ENCODE measurements at places on chromosomes 6 and 20.

DNA sequence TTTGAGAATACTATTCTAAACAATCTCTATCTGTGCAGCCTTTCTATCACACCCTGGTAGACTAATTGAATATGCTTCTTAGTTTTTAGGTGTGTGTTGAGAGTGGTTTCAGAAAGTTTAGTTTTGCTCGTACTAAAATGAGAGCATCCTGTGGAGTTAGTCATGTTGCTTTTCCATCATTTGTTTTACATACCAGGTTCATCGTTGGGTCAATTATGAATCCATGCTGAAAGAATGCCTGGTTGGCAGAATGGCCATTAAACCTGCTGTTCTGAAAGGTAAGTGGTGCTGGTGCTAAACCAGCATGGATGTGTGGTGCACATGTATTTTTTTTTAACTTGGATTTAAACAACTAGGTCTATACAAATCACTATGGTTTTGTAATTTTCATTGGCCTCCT lies 49.3 kb downstream of the CYB5R4 start:
- no peak for DNase-seq

DNA sequence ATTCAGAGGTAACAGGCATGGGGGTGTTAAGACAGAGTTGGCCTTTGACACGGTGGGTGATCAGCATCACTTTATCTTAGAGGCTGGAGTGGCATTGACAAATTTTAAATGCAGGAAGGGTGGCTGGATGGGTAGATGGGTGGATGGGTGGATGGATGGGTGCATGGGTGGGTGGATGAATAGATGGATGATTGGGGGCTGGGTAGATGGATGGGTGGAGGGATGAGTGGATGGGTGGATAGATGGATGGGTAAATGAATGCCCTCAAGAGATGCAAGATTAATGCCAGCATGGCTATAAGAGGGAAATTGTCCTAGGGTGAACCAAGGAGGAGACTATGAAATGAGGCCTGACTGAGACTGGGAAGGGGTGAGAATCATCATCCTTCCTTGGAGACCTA lies 18.4 kb downstream of the ITPR3 start:
- no peak for DNase-seq

DNA sequence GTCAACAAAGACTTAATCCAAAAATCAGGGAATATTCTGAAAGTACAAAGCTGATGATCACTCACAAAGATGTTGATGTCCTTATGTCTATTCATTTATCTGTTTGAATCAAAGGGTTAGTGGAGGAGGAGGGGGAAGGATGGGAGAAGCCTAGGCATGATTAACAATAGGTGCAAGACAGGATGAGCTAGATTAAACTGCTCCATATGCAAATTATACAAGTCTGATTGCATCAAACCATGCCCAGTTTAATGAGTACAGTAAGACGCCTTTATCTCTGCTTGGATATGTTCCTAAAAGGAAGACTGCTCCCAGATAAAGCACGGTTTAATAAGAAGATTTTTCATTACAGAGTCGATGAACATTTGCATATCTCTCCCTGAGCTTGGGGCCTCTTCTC lies 626.4 kb upstream of the NOX3 start:
- DNase-seq, result no peak

DNA sequence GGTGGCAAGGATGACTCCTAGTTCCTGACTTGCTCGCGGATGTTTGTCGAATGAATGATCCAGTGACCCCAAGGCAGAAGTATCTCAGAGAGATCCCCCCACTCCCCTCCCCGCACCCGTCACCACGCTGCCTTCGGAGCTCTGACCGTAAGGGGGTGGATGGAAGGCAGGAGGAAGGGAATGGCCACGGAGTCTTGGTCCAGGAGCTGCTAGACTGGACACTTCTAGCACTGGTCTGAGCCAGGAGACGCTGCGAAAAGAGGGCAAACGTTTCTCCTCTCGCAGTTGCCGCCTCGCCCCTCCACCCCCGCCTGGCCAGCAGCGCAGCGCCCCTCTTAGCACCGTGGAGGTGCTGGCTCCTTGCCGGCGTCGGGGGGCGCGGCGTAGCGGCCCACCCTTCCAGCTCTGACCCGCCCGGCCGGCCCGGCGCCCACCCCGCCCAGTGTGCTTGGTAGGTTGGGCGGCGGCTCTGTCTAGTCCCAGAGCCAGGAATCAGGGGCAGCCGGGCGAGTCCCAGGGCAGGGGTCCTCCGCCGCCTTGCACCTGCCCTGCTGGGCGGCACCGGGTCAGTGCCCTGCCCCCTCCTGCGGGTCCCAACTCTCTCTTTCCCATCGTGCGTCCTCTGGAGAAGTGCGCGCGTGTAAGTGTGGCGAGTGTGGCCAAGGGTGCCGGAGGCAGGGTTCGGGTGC lies 2.4 kb upstream of the DBNDD2 start:
- no peak for DNase-seq

DNA sequence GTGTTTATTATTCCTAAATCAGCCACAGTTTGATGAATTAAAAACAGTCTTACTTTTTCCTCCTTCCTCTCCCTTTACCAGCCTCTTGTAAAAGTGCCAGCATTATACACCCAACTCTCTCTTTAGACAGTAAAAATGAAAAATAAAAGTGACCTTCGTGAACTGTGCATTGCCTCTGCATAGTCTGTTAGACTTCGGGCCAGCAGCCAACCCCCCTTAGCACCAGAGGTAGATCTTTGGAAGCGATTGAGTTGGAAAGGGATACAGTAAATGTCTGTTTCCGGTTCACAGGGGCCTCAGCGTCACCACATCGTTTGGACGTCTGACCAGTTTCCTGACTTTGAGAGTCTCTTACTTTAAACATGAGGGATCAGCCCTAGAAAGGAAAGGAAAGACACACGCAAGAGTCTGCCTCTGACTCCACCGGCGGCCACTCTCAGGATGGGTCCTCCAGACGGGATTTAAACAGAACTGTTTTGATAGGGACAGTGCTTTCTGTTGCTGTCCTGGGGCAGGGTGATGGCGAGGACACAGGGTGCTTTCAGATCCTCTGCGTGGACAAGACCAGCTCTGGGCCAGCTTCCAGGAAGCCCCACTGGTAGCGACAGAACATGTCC lies 206.6 kb upstream of the PREP start:
- DNase-seq, result no peak

DNA sequence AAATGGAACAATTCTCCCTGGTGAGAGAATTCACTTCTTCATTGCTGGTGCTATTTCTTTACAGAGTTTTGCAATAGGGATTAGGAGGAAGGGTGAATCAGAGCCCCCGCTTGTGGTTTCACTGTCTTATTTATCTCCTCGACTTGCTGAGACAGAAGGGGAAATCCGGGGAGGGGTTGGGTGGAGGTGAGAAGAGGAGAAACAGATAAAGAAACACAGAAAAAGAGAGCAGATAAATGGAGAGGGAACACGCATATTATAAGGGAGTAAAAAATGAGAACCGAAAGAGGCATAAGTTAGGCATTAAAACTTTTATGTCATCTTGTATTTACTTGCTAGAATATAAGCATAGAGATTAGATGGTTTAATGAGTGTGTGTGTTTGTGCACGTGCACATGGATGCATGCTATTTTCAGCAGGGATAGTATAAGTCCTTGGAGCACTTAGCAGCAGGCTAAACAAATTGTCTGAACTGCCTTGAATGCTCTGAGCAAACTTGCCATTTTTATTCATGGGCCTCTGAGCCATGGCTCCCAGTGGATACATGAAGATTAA lies 105.0 kb downstream of the OLIG3 start:
- no peak for DNase-seq

DNA sequence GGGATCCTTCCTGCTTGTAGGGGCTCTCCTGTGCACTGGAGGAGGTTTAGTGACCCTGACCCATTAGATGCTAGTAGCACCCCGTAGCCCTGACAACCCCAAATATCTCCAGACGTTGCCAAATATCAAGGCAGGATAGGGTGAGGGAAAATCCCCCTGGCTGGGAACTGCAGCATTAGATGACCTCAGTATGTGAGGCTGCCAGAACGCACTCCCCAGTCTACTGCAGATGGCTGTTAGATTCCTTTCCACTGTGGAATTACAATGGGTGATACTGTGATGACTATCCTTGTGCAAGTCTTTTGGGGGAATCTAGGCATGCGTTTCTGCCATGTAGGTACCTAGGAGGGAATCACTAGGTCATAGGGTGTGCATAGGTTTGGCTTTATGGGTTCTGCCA lies 226.3 kb upstream of the KCNG1 start:
- DNase-seq, result no peak

GRCh38 chr20:44592366-44592765 lies 10.0 kb downstream of the PKIG start:
- DNase-seq, result no peak

DNA sequence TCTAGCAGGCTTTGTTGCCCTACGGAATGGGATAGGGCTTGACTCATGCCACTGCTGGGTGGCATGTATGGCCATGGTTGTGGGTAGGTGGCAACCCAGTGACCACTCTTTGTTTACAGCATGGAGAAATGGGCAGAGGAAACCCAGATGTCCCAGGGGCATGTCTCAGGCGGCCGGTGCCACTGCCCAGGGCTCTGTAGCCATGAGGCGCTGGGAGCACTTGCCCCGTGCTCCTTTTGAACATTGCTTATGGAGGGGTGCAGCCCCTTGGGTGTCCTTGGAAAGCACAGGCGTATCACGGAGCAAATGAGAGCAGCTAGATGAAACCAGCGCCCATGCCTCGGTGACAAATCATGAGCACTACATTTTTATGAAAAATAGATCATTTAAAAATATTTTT lies 212.5 kb upstream of the ECI2 start:
- DNase-seq, result no peak

DNA sequence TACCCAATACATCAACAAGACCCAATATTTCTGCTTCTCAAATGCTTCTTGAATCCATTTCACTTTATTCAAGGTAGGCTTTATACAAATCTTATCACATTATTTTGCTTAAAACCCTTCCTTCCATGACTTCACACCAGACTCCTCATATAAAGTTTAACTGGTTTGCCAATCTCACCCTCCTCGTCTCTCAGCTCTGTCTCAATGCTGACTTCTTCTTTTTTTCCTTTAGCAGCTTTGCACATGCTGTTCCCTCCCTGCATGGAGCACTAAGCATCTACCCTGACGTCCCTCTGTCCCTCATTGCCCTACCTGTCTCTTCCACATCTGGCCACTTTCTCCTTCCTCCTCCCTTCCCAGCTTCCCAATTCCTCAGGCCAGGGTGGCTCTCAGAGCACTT lies 31.4 kb downstream of the KCNK17 start:
- no peak for DNase-seq

DNA sequence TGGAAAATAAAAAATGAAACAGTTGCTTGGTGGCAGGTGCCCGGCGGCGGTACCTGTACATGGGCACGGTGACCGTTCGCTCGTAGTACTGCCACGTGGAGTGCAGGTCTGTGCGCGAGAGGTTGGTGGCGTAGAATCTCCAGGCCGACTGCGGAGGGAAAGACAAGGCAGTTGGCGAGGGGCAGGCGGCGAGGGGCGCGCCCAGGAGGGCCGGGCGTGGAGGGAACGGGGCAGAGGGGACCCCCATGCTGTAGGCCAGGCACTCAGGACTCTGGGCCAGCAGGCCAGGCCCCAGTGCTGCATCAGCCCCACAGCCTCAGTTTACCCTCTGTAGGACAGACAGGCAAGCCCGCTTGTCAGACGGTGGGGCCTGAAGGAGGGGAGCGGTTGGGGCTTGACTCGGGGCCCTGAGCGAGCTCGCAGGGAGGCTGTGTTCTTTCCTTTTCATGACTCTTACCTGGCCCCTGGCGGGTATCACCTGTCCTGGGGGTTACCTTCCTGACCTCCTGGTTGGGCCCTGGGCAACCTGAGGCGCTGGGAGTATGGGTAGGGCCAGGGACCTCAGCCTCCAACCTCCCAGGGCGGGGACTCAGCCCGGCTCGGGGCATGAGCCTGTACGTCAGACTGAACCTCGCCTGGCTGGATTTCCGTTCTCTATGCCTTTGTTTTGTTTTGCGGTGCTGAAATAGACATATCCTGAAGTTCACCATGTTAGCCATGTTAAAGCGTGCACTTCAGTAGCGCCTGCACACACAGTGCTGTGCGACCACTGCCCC lies 38.5 kb downstream of the KCNQ2 start:
- DNase-seq, result no peak

DNA sequence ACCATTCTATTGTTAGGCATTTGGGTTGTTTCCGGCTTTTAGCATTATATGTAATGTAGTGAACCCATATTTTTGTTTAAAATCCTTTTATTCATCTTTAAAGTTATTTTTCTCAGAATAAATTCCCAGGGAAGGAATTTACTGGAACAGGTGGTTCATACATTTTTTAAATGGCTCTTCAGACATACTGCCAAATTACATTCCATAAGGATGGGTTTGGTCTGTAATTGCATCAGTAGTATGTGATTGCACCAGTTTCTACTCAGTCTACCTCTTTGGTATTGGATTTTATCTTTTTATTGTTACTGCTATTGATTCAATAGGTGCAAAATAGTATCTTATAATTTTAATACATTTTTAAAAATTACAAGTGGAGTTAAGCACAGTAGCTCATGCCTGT lies 27.2 kb downstream of the BRPF3 start:
- no peak for DNase-seq

GRCh38 chr20:53767206-53767930 lies 173.7 kb upstream of the ZNF217 start:
- no peak for DNase-seq

DNA sequence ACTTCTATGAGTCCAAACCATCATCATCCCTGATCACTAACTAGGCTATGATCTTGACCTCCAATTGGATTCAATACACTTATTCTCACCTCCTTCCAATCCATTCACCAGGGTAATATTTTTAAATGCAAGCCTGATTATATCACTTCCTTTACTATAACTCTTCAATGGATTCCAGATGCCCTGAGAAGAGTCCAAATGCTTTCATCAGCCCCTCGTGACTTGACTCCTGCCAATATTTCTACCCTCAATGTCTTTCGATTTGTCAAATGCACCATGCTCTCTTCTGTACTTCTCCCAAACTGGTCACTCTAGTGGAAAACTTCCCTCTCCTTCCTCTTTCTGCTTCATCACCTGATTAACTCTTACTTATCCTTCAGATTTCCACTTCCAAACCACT lies 70.8 kb downstream of the CD164 start:
- DNase-seq, result no peak

DNA sequence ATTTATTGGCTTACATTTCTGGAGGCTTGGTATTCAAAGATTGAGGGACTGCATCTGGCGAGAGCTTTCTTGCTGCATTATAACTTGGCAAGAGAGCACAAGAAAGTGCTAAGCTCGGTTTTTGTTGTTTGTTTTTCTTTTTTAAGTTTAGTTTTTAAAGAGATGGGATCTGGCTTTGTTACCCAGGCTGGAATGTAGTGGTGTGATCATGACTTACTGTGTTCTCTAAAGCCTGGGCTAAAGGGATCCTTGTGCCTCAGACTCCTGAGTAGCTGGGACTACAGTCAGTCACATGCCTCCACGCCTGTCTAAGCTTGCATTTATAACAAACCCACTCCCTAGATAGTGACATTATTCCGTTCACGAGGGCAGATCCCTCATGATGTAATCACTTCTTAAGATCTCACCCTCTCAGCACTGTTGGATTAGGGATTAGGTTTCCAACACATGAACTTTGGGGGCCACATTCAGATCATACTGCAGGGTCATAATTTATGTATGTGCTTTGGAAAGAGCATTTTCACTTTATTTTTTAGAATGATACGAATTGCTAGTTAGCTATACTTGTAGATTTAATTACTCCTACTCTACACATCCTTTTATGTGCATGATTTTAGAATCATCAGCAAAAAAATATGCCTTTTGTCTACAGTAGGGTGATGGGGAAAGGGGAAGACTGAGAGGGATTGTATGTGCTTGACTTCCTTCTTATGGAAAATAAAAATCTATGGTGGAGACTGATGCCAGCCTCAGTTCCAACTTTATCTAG lies 167.8 kb downstream of the JARID2 start:
- DNase-seq, result no peak

- no peak for DNase-seq
Observed at GRCh38 chr6:168968228-168968627, 285.4 kb downstream of the THBS2 start.

- DNase-seq, result no peak
Observed at GRCh38 chr6:14067656-14068055, 49.9 kb upstream of the CD83 start.

Data from activated naive CD4-positive, alpha-beta T cell (primary cell).